Activated CD4-positive, alpha-beta T cell treated with anti-CD3 and anti-CD28 coated beads, Interleukin-2, amount 50 U/mL, for 24 hours (primary cell): ENCODE measurements at places on chromosomes 6 and 20.

- DNase-seq = no peak
Measured at GRCh38 chr6:85240787-85241385, 209.0 kb upstream of the NT5E start.

DNA sequence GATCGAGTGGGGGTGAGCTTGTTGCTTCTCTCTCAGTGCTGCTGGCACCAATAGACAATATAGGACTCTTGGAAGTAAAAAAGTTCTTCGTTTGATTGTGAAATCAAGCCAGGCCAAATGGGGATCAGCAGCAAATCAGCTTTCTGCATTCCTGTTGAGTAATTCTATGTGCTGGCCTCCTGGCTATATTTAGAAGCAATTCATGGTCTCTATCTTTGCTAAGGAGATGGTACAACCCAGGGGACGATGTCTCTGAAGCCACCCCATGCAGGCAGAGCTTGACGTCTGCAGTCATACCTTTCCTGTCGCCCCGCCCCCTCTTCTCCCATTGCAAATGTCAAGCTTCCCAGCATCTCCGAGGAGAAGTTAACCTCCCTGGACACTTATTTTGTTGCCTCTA lies 199.1 kb downstream of the SCP2D1 start:
- no peak for DNase-seq

DNA sequence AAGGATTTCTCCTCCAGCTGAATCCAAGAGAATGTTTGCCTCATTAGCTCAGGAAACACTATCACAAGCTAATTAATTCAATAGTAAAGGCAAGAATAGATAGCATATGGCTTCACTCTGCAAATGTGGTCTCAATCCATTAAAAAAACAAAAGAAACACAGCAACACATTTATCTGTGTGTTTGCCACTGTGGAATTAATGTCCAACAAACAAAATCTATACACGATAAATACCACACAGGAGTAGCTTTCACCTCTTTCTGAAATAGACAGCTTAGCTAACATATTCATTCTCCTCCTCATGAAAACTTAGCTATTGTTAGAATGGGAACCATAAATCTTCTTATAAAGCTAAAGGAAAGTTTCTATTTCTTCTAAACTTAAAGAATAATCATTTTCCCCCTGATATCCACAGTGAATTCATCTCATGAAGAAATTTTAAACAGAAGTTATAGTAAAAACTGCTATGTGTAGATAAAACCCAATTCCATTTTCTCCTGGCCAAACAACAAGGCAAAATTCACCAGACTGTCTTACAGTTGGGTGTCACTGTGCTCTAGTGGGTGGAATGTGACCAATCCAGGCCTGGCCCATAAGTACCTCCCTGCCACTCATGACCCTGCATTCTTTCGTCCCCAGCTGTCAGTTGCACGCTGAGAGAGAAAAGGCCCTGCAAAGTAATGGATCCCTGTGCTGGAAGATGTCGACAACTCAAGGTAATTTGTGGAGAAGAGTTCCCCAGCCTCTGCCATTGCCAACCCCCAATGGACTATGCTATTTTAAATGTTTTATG lies 92.9 kb upstream of the NRSN1 start:
- no peak for DNase-seq

DNA sequence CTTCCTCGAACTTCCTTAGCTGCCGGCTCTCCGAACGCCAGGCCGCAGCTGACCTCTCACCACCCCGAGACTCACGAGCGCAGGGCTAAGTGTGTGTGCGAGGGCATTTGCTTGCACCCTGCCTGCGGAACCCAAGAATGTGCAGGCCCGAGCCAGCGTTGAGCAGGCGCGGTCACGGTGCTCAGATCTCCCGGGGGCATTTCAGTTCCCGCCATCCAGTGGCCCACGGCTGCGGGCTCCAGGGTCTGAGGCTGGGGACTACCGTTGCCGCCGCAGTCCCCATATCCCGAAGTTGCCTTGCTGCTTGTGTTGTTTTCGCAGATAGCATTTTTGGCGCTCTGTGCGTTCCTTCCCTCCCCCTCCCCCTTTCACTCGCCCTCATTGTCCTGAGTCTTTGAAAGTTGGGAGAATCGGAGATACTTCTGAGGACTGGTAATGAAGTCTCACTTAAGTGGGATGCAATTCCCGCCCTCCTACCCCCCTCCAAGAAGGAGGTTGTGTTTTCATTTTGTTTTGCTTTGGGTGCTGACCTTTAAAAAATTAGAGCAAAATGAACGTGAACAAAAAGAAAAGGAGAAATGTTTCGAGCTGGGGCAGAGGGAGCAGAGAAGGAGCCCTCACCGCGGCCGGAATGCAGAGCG lies 1.7 kb downstream of the NR2E1 start:
- DNase-seq = no peak

DNA sequence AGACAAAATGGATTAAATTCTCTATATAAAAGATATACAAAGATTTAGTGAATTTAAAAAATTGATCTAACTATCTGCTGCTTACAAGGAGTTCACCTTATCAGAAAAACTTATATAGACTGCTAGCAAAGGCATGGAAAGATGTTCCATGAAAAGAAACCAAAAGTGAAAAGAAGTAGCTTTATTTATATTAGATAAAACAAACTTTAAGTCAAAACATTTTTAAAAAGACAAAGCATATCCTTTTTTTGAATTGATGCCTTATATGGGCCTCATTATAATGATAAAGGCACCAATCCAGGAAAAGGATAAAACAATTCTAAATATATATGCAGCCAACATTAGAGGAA lies 334.2 kb downstream of the MEI4 start:
- no peak for DNase-seq

DNA sequence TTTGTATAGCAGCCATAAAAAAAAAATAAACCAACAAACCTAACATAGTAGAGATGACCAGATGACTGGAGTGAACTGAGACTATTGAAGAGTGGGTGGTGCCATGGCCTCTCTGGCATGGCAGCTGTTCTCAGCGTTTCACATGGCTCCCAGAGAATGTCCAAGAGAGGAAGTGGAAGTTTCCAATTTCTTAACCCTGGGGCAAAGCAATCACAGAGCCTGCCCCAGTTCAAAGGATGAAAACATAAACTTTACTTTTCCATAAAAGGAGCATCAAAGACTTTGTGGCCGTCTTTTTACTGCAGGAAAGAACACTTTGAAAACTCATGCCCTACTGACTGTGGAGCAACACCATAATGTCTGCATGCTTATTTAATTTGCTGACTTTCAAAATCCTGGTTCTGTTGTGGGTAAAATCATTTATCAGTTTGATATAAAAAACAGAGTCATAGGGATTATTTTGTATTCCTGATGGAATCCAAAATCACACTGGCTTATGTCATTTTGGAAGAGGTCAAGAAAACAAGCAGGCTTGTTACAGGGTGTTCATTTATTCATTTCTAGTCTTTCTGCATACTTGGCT lies 165.4 kb downstream of the SLC35B3 start:
- DNase-seq = no peak

DNA sequence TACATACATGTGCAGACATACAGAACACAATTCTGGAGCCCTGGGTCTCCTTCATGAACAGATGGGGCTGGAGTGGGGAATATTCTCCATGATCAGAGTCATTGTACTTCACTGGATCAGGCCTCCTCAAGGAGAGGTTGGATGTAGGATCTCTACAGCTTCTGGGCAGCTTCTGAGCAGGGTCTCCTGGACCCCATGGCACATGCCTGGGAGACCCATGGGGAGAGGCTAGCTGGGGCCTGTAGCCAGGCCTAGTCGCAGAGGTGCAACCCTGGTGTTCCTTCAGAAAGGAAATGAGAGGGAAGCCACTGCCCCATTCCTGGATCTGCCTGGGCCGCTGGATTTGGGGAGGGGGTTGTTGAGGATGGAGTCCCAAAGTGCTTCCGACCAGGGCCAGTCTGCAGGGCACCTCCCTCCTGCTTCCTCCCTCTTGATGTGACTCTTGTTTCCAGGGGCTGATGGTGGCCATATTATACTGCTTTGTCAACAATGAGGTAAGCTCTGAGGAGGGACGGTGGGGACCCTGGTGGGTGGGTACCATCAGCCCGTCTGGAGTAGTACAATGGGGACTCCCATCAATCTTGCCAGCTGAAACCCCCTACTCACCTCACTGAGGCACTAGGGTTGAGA lies 31.8 kb downstream of the GLP1R start:
- no peak for DNase-seq

GRCh38 chr20:52590100-52590499 lies 382.1 kb upstream of the TSHZ2 start:
- no peak for DNase-seq

DNA sequence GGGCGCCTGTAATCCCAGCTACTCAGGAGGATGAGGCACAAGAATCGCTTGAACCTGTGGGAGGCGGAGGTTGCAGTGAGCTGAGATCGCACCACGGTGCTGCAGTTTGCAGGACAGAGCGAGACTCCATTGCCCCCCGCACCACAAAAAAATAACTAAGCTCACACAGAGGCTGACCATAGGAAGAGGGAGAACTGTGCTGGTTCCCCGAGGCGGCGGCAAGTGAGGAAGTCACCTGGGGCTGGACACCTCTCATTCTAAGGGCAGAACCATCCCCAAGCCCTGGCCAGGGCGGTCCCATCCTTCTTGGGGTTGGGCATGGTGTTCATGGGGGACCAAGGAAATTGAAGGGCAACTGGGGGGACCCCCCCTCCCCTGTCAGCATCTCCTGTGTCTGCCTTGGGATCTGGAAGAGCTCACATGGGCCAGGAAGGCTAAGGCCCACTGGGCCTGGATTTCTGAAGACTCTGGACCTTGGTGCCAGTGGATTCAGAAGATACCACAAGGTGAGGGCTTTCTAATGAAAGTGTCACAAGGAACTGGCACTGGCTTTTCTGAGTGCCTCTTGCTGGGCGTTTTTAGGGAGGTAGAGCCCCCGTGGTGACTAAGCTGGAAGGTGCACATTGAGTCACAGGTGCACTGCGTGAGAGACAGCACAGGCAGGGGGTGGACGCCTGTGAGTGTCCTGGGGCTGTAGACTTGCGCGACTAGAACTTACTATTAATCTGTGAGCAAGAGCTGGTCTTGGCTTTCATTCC lies 11.5 kb downstream of the IRF4 start:
- peak; percentile 69 for DNase-seq

DNA sequence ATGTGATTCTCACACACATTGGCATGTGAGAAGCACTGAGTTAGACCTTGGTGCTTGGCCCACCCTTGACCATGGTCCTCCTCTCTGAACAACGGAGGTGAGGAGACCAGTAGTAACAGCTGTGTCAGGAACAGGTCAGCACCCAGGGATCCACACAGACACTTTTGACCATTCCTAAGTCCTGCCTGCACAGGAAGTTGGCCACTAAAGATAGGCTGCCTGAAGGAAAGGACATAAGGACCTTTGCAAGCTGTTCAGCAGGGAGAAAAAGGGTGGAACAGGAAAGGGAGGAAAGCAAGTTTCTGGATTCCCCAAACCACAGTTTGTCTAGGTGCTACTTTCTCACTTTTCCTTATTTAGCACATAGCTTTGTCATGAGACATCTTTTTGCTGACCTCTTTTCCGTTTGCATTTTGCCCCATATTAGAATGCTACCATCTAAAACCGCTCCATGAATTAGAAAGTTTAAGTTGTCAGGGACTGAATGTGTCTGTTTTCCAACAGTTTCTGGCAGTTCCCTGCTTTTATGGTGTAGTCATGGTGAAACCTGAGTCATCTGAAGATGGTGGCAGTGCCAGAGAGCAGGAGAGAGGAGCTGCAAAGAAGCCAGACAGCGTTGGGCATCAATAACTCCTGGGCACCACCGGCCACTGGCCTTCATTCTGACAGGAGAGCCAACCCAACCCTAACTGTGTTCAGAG lies 1.1 kb upstream of the CD109 start:
- no peak for DNase-seq

GRCh38 chr6:47922391-47922790 lies 140.6 kb downstream of the OPN5 start:
- no peak for DNase-seq

GRCh38 chr6:144350528-144350880 lies 65.4 kb downstream of the UTRN start:
- no peak for DNase-seq
